ENCODE measurements at places on chromosomes 4 and X. TPM values are rescaled to one million over a fixed set of nuclear protein-coding genes. Genes with fewer than 3 reads are reported as not detected.

GPRASP2 gene
- 2.7 TPM for total RNA-seq

- H3K27me3 ChIP-seq, result no peaks in the 10 kb centered on the region
- no peaks in the 10 kb centered on the region for H3K4me1 ChIP-seq
- DNase-seq, result no peak
- no peaks in the 10 kb centered on the region for H3K36me3 ChIP-seq
- H3K4me3 ChIP-seq, result no peak overlapping the region
- H3K27ac ChIP-seq, result no peak overlapping the region
Observed at GRCh38 chr4:120056246-120056645, 10.4 kb downstream of the MAD2L1 start.

C4orf36 gene
- total RNA-seq, result 2.2 TPM

GRCh38 chr4:26330946-26331345 lies 10.1 kb downstream of the RBPJ start:
- no peak overlapping the region for H3K27ac ChIP-seq
- no peaks in the 10 kb centered on the region for H3K27me3 ChIP-seq
- no peaks in the 10 kb centered on the region for H3K4me1 ChIP-seq
- H3K36me3 ChIP-seq, result no peaks in the 10 kb centered on the region
- H3K4me3 ChIP-seq, result no peak overlapping the region
- DNase-seq, result no peak

PPEF2 gene
- not detected for total RNA-seq

- no peaks in the 10 kb centered on the region for H3K27me3 ChIP-seq
- H3K4me1 ChIP-seq, result no peaks in the 10 kb centered on the region
- DNase-seq, result no peak
- H3K27ac ChIP-seq, result no peak overlapping the region
- H3K36me3 ChIP-seq, result no peaks in the 10 kb centered on the region
- H3K4me3 ChIP-seq, result no peak overlapping the region
Observed at GRCh38 chr4:111937368-111937767, 207.9 kb upstream of the FAM241A start.

GRCh38 chr4:168118116-168118655 lies 25.8 kb downstream of the ANXA10 start:
- no peak overlapping the region for H3K4me3 ChIP-seq
- H3K36me3 ChIP-seq, result no peaks in the 10 kb centered on the region
- H3K27ac ChIP-seq, result no peak overlapping the region
- no peaks in the 10 kb centered on the region for H3K27me3 ChIP-seq

PLS3 gene
- total RNA-seq, result 211 TPM

GRCh38 chr4:5757091-5757490 lies 46.1 kb downstream of the EVC start:
- H3K27me3 ChIP-seq, result no peaks in the 10 kb centered on the region
- no peak overlapping the region for H3K27ac ChIP-seq
- no peak for DNase-seq
- no peak overlapping the region for H3K4me3 ChIP-seq
- no peaks in the 10 kb centered on the region for H3K4me1 ChIP-seq

DNA sequence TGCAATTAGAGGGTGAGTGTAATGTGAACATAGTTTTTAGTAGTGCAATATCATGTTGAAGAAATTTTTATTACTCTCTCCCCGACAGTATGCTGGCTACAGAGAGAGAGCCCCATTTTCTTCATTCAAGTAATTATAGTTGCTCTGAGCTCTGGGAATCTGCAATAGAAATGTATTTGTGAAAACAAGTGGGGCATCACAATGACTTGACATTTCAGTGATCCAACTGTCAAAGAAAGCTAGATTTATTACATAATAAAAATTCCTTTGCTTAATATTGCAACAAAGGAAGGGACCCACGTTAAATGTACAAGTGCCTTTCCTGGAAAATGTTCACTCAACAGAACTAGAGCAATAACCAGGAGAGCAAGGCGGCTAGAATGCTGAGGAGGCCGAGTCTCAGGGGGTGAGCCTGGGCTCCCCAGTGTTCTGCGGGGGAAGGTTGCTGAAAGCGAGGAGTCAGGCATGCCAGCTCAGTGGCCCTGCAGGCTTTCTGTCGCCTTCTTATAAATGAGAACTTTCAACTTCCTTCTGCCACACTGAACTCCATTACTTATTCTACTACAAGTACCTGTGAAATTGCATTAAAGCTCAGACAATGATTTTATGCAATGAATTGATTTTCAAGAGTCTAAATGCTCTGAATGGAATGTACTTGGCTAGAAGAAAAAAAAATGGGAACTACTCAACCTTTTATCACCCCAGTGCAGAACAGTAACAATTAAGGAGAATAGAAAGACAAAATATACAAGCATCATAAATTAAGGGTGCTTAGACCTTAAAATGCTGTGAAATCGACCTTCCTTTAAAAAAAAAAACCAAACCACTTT lies 476.4 kb downstream of the AFF2 start:
- DNase-seq, result no peak
- no peak overlapping the region for H3K4me3 ChIP-seq
- no peaks in the 10 kb centered on the region for H3K36me3 ChIP-seq
- no peaks in the 10 kb centered on the region for H3K4me1 ChIP-seq
- H3K27me3 ChIP-seq, result no peaks in the 10 kb centered on the region
- no peak overlapping the region for H3K27ac ChIP-seq

- DNase-seq, result peak; percentile 57
- H3K27ac ChIP-seq, result no peak overlapping the region
- H3K27me3 ChIP-seq, result no peaks in the 10 kb centered on the region
- no peaks in the 10 kb centered on the region for H3K4me1 ChIP-seq
Observed at GRCh38 chr4:107183155-107183774, 147.2 kb upstream of the DKK2 start.

DNA sequence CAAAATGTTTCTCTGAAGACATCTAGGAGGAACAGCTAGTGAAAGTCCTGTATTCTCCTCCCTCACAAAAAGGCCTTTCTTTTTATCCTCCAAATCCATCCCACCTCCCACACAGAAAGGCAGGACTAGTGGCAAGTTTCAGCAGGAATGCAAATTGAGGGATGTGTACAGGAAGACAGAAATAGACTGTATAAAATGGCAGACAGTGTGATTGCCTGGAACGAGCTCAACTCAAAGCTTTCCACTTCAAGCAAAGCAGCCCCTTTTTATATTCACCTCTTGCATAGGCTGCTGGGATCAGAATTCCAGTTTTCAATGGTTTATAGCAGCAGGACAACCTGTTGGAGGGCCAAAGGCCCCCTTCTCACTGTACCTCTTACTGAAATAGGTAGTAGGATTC lies 57.5 kb downstream of the DCX start:
- H3K36me3 ChIP-seq, result no peaks in the 10 kb centered on the region
- no peaks in the 10 kb centered on the region for H3K27me3 ChIP-seq
- no peaks in the 10 kb centered on the region for H3K4me1 ChIP-seq
- DNase-seq, result no peak

LRAT gene
- total RNA-seq, result 0.91 TPM

ANXA3 gene
- total RNA-seq, result 327 TPM

Data from Caco-2 (cell line).